ENCODE measurements at places on chromosomes 7 and 10. TPM values are rescaled to one million over a fixed set of nuclear protein-coding genes. Genes with fewer than 3 reads are reported as not detected.

GRCh38 chr10:108911814-108912541 lies 1011.3 kb downstream of the XPNPEP1 start:
- DNase-seq = no peak

GRCh38 chr7:27083646-27084045 lies 12.2 kb downstream of the HOXA1 start:
- DNase-seq = no peak

DNA sequence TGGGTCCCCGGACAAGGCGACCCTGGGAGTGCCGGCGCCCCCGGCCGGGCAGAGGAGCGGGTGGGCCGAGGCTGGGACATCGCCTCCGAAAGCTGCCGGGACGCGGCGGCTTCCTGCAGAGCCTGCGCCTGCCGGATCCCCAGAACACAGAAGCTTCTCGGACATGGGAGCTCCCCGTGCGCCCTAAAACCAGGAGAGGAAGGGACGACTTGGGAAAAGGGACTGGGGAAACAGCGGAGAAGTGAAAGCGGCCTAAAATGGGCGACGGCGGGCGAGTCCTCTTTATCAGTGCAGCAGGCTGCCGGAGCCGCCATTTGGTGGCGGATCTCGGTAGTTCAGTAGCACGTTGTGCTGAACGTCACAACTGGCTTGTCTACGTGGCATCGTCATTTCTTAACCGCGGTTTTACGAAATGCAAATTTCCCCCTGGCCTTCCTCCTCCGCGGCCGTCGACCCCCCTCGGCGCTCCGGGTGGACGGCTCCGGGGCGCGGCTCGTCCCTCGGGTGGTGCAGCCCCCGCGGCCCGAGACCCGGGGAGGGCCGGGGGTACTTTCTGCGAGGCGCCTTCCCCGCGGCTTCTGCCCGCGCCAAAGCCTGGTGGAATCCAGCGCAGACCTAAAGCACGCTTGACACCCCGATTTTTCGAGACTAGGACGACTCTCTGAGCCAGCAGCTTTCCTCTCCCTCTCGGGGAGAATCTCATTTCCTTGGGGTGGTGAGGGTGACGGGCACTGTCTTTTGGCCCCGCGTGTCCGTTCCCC lies 9.9 kb upstream of the SPAG6 start:
- DNase-seq = peak; percentile 66

- DNase-seq = no peak
These were observed 40.7 kb downstream of the FOXL3 start for GRCh38 chr7:330511-331230.

DNA sequence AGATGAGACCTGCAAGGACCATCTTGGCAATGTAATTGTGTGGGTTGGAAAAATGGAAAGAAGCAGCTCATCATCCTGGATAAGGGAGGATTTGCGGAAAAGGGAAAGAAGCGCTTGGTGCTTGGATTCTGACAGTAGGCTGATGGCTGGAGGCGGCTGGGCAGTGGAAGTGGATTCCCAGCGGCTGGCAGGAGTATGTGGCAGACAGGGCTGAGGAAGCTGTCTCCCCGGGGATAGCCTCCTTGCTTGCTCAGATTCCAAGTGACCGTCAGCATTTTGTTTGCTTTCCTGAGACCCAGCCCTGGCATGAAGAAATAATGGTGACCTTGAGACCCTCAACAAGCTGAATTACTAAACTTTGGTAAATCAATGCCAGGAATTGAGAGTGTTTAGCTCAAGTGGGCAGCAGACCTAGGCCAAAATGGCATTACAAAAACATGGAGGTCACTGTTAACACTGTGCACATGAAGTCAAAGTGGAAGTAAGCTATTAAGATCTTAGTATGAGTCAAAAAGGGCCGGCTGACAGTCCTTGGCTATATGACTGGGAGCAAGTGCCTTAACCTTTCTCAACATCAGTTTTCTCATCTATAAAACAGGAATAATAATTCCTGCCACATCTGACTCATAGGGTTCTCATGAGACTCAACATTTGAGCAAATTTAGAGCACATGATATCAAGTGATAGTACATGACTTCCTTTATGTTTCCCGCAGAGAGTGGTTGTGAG lies 21.3 kb downstream of the SLC25A28 start:
- no peak for DNase-seq

DNA sequence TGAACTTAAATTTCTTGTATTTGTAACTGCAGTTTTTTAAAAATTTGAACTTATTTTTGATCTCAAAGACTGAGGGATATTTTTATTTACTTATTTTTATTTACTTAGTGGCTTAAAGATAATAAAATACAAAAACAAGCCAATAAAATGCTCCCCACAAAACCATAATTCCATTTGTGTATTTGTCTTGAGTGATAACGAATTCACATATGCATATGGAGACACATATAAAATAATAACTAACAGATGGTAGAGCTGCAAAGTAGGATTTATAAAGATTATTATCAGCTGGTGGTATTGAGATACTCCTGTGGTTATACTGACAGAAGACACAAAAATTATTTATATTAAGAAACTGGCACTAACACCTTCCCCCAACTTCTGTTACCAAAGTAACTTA lies 90.2 kb upstream of the RPA3 start:
- no peak for DNase-seq

DNA sequence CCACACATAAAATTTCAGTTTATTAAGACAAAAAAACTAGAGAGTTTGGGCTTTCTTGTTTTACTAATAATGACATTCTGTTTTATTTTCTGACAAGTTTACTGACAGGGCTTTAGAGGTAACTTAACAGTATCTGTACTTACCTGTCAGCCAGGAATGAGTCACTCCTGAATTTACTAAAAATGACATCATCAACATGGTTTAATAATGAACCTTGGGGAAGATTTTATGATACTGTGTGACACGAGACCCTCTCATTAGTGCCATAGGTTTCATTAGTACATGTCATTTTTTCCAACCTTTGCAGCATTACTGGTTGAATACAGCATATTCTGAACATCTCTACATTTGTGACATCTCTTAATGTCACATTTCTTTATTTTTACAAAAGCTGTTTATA lies 131.1 kb downstream of the KCND2 start:
- peak; percentile 62 for DNase-seq

DNA sequence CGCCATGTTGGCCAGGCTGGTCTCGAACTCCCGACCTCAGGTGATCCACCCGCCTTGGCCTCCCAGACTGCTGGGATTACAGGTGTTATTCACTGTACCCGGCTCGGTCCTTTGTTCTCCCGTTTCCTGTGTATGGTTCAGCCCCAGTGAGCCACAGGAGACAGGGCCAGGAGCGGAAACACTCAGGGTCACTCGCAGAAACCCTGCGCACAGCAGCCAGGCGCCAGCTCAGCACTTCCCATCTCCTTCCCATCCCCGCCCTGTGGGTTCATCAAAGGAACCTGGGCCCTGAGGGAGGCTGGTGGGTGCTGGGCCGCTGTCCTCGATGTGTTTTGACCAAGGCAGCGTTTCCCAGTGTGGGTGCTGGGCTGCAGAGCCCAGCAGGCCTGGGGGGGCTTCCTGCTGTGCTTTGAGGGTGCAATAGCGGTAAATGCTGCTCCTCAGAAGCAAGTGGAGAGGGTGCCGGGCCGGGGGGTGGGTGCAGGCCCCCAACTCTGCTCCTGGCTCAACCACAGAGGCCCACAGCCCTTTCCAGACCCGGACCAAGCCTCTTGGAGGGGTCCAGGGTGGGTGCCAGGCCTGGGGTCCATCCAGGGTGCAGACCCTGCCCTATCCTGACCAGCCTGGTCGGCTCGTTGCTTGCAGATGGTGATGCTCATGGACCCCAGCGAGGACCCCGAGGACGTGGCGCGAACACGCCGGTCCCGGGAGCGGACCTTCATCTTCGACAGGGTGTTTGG lies 15.3 kb upstream of the CHST12 start:
- peak; percentile 96 for DNase-seq

Gene COX15
- 26.3 TPM for total RNA-seq

Gene VSTM2A
- not detected for total RNA-seq

All from dermis microvascular lymphatic vessel endothelial cell (primary cell).